GM12891 (cell line): ENCODE measurements at places on chromosomes 3 and 15.

- no peak for DNase-seq
Observed at GRCh38 chr3:45126730-45127129, 19.4 kb downstream of the CDCP1 start.

GRCh38 chr3:177473184-177473583 is 275.9 kb upstream of the TBL1XR1 start:
- DNase-seq = no peak

- no peak for DNase-seq
Observed at GRCh38 chr15:58415636-58416035, 16.2 kb upstream of the LIPC start.

DNA sequence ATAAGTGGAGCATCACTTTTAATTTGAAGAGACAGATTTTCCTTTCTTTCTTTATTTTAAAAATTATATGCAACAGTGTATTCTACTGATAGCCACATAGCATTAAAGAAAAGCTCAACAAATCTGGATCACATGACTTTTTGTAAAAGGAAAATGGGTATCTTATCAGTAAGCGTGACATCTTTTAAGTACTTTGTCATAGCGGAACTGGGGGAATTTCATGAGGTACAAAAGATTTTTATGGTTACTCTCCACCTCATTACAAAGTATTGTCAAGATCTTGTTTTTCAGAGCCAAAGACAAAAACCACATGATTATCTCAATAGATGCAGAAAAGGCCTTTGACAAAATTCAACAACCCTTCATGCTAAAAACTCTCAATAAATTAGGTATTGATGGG is 219.6 kb upstream of the ZPLD1 start:
- DNase-seq = no peak

- DNase-seq = no peak
Observed at GRCh38 chr3:132435911-132436425, 18.7 kb downstream of the DNAJC13 start.
